GM23338 (cell line): ENCODE measurements at places on chromosomes 11 and 22. TPM values are rescaled to one million over a fixed set of nuclear protein-coding genes. Genes with fewer than 3 reads are reported as not detected.

GRCh38 chr11:2464451-2465165 lies 19.8 kb downstream of the KCNQ1 start:
- H3K36me3 ChIP-seq: no peaks in the 10 kb centered on the region
- H3K27ac ChIP-seq: no peak overlapping the region
- no peak overlapping the region for H3K4me3 ChIP-seq
- peaks cover 9% of the 10 kb centered on the region for H3K27me3 ChIP-seq

DNA sequence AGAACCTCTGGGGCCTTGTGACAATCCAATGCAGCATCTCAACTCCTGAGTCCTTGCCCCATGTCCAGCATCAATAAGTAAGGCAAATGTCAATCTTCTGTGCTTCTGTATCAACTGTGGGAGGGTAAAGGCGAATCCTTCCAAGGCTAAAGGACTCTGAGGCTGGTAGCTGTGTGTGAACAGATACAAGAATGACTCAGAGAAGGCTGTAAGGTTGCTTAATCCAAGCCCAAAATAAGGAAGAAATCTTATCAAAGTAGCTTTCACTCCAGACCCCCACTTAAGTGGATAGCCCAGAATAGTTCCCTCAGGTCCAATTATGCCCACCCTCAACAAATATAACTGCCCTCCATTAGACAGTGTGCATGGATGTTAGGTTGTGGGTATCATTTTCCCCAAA lies 28.1 kb upstream of the SCGB1A1 start:
- H3K4me3 ChIP-seq: no peak overlapping the region
- H3K36me3 ChIP-seq: no peaks in the 10 kb centered on the region
- H3K27ac ChIP-seq: no peak overlapping the region
- peaks cover 4% of the 10 kb centered on the region for H3K4me1 ChIP-seq
- H3K27me3 ChIP-seq: no peaks in the 10 kb centered on the region

Gene DERL3
- 10.6 and 13.6 TPM in 2 replicates for total RNA-seq

DNA sequence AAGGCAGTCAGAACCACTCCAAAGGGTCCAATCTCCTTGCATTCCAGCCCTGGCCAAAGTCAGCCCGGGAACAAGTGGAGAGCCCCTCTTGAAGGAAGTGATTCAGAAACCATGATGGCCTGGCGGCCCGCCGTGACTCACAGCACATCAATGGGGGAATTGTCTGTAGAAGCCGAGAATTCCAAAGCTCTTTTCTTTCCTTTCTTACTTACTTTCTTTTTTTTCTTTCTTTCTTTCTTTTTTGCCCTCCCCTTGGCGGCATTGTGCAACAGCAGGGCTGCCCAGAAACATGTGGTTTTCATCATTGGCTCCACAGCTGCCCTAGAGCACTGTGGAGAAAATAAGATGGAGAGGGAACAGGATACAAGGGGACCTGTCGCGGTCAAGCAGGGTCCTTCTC lies 140.2 kb upstream of the TIMP3 start:
- H3K4me3 ChIP-seq: no peak overlapping the region
- H3K27me3 ChIP-seq: no peaks in the 10 kb centered on the region
- no peak for DNase-seq
- no peaks in the 10 kb centered on the region for H3K36me3 ChIP-seq
- no peaks in the 10 kb centered on the region for H3K4me1 ChIP-seq
- H3K27ac ChIP-seq: no peak overlapping the region

GRCh38 chr22:39356464-39356863 lies 6.7 kb downstream of the SYNGR1 start:
- H3K4me1 ChIP-seq: peaks cover 25% of the 10 kb centered on the region
- H3K27ac ChIP-seq: no peak overlapping the region
- H3K27me3 ChIP-seq: no peaks in the 10 kb centered on the region
- no peaks in the 10 kb centered on the region for H3K36me3 ChIP-seq
- DNase-seq: no peak

GRCh38 chr22:37970864-37971263 lies 13.5 kb downstream of the SOX10 start:
- no peak for DNase-seq
- 0 out of 2 replicates have a peak, but pooled peaks cover 3% of the 10 kb centered on the region for H3K36me3 ChIP-seq
- no peaks in the 10 kb centered on the region for H3K27me3 ChIP-seq
- no peak overlapping the region for H3K4me3 ChIP-seq

DNA sequence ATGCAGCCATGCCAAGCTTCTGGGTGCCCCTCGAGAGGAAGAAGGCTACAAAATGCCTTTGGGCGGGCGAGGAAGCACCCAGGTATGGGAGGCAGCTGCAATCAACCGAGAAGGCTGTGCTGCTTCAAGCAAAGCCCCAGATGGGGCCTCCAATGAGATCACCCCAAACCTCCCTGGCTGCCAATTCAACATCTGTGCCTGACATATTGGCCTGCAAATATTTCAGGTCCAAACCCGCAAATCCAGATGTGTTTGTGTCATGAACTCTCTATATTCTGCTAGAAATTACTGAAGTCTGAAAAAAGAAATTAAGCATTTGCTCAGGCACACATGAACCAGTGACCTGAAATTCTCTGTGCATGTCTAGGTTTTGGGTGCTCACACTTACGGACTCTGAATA lies 78.8 kb upstream of the RCN1 start:
- H3K36me3 ChIP-seq: no peaks in the 10 kb centered on the region
- no peak for DNase-seq
- H3K4me1 ChIP-seq: peaks cover 11% of the 10 kb centered on the region
